ENCODE measurements at places on chromosomes 2 and 18.

DNA sequence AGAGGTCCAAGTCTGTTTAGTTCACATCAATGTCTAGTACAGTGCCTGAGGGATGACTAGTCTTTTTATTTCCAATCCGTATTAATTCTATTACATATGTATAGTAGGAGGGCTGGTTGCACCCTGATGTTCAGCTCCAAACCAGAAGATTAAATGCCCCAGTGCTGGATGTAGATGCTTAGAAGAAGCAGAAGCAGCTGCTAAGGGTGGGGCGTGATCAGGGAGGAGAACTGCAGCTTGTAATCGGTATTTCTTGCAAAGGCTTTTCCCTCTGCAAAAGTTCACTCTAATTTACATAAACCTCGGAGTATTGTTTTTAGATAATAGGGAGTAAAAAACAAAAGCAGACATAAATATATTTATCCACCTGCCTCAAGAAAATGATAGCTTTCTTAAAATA is 145.3 kb upstream of the ITGA4 start:
- no peak for DNase-seq

- DNase-seq: no peak
Observed at GRCh38 chr2:133039531-133039930, 369.5 kb upstream of the LYPD1 start.

- DNase-seq: no peak
Observed at GRCh38 chr2:52405980-52406379, 1361.6 kb upstream of the CHAC2 start.

GRCh38 chr2:14619441-14619840 is 13.1 kb upstream of the LRATD1 start:
- DNase-seq: no peak

DNA sequence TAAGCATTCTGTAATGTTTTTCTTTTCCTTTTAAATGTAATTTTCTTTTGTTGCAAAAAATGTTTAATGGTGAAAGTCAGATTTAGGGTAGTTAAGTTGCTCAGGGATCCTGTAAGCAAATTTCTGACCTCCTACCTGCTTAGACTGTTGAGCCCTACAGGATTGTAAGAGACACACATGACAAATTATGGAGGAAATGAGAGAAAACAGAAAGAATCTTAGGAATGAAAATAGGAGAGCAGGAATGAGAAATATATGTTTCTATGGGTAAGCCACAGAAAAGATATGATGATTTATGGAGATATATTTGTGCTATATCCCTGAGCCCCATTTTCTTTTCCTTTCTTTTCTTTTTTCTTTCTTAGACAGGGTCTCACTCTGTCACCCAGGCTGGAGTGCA is 28.3 kb downstream of the CYBRD1 start:
- DNase-seq: no peak

GRCh38 chr2:229553091-229553490 is 161.3 kb downstream of the DNER start:
- no peak for DNase-seq

- no peak for DNase-seq
Observed at GRCh38 chr2:145116834-145117725, 597.2 kb upstream of the ZEB2 start.

- no peak for DNase-seq
Observed at GRCh38 chr2:235582729-235583128, 88.9 kb downstream of the AGAP1 start.

- no peak for DNase-seq
Observed at GRCh38 chr2:169721016-169721415, 12.6 kb upstream of the KLHL23 start.

DNA sequence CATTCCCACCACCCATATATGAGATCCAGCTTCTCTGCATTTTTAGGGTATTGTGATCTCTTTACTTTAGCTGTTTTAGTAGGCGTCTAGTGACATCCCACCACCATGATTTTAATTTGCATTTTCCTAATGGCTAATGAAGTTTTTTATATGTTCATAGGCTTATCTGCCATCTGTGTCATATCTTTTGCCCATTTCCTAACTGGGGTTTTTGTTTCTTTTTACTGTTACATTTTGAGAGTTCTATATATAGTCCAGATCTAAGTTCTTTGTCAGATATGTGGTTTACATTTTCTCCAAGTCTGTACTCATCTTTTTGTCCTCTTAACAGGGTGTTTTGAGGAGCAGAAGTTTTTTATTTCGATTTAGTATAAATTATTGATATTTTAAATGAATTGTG is 39.6 kb downstream of the PTPN2 start:
- DNase-seq: no peak

DNA sequence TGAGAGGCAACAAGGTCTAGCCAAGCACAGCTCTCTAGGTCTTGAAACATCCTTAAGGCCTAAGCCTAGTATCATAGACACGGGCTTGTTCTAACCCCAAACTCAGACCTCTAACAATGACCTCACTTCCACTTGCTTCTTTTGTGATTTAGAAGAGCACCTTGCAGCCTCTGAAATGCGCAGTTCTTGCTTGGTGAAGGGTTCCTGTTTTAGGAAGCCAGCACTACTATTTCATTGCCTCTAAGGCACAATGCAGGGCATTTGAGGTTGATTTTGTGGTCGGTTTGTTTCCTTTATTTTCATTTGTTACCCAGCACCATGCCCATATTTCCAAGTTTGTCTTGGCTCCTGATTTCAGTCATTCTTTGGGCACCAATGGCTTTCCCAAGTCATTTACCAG is 117.0 kb upstream of the CYP1B1 start:
- DNase-seq: no peak

GRCh38 chr2:192749611-192750200 is 555.0 kb upstream of the TMEFF2 start:
- no peak for DNase-seq

DNA sequence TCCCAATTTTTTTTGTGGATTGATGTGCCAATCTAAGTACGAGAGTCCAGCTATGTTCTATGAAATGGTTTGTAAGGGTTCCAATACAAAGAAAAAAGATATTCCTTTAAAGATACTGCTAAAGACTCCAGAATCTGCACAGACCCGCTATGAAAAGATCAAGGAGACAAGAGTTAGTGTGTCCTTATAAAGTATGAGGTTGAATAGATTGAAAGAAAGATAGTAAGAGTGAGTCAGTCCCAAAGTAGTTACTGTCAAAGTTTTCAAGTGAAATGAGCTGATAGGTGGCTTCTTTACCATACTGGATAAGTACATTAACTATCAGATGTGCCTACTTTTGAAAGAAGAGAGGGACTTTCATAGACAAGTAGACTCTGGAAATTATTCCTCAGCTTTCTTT is 17.9 kb upstream of the EHBP1 start:
- no peak for DNase-seq

DNA sequence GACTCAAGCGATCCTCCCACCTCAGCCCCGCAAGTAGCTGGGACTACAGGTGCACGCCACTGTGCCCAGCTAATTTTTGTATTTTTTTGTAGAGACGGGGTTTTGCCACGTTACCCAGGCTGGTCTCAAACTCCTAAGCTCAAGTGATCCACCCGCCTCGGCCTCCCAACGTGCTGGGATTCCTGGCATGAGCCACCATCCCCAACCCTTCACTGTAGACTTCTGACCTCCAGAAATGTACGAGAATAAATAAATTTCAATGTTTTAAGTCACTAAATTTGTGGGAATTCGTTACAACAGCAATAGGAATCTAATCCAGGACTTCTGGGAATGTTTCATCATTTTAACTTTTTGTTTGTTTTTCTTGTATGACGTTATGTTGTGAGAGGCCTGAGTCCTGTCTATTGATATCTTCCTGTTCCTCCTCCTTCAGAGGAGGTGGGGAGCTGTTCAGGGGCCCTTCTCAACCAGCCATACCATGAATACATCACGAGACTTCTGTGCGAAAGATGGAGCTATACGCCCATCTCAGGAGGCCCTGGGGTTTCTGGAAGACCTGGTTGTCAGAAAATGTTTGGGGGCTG is 40.0 kb downstream of the TEX44 start:
- no peak for DNase-seq

- DNase-seq: no peak
Observed at GRCh38 chr2:135471106-135471505, 59.9 kb downstream of the ZRANB3 start.

- no peak for DNase-seq
Observed at GRCh38 chr2:203347375-203347774, 19.2 kb downstream of the ABI2 start.

GRCh38 chr2:195838002-195838401 is 181.0 kb downstream of the SLC39A10 start:
- DNase-seq: no peak

GRCh38 chr2:58006952-58007284 is 39.7 kb upstream of the VRK2 start:
- no peak for DNase-seq

DNA sequence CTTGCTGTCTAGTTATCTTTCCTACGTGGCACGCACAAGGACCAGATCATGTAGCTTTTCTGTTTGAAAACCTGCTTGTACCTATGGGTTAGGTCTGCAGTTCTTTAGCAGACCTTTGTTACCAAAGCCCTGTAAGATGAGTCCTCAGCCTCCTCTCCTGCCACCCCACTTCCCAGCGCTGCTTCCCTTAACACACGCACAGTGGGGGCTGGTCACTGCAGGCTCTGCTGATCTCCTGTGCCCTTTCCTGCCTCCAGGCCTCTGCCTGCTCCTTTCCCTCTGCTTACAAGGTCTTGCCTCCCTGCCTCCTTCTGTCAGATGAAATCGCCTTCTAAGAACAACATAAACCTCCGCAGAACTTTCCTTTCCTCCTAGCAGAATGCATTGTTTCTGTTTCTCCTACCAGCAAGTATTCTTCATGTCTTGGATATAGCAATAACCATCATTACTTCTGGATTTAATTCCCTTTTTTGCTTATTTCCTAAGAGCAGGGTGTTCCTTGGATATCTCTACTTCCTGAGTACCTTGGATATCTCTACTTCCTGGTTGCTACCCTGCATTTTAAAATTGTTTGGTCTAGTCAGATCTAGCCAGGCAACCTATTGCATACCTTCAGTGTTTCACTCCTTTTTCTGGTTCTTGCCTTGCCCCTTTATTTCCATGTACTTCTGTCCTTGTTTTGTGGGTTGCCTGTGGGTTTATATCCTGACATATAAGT is 159.6 kb upstream of the ALPP start:
- DNase-seq: no peak

DNA sequence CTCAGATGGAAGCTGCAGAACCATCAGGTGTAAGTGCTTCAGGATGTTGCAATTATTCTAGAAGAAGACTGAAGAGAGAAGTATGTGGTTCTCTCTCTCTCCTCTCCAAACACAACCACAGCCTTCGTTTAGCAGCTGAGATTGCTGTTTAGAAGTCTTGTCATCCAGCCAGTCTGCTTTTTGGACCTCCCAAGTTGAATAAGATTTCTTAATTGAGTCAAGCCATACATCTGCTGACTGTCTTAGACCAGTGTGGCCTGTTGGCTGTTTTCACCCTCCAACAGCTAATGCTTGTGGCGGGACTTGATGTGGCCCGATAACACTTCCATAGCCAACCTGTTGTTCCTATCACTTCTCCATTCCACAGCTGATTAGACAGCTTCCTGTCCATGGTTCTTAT is 91.3 kb upstream of the TMEM17 start:
- no peak for DNase-seq

DNA sequence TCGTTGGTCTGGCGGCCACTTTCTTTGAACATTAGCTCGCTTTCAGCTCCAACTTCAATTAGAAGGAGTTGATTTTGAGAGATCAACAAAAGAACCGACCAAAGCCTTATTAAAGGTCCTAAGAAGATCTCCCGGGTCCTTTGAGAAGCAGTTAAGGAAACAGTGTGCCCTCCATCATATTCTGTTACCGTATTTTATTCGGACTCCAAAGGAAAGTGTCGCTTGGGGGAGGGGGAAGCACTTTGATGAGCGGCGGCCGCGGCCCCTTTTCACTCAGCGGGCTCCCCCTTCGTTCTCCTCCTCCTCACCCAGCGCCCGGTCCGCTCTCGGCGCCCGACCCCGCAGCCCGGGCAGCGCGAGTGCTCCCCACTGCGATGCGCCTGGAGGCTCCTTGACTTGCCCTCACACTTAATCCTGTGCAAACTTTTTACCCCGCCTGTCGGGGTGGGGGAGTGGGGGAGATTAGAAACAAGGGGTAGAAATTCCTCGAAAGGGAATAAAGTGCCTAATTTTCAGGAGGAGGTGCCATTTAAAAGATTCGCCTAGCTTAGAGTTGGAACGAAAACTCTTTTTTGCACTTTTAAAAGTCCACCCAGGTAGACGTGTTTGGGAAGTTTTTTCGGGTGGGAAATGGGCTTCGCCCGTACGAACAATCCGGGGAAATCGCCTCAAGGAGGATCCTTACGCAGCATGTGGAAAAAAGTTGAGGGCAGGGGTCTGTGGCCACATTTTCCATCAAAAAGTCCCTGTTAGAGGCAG is 1.2 kb upstream of the OTX1 start:
- no peak for DNase-seq

- no peak for DNase-seq
Observed at GRCh38 chr2:185279999-185280398, 458.6 kb upstream of the FSIP2 start.

GRCh38 chr2:23460993-23461392 is 76.0 kb downstream of the KLHL29 start:
- DNase-seq: no peak

GRCh38 chr2:21939967-21940366 is 816.2 kb downstream of the TDRD15 start:
- no peak for DNase-seq

GRCh38 chr2:223727562-223727961 is 109.8 kb downstream of the AP1S3 start:
- no peak for DNase-seq

DNA sequence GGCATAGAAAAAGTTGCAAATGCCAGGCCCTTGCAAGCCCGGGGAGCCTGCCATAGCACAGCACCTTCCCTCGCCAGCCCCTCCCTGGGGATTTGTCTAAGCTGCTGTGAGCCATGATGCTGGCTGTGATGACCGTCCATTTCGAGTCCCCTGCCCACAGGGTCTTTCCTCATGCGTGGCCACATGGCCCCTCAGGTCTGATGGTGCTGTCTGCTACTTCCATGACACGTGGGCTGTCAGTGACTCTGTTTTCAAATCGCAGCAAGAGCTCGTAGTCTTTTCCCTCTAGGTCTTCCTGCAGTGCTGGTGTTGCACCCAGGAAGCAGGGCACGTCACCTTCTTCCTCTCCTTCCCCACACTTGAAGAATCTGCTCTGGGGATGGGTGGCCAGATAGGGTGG is 15.5 kb upstream of the GNAL start:
- DNase-seq: no peak

DNA sequence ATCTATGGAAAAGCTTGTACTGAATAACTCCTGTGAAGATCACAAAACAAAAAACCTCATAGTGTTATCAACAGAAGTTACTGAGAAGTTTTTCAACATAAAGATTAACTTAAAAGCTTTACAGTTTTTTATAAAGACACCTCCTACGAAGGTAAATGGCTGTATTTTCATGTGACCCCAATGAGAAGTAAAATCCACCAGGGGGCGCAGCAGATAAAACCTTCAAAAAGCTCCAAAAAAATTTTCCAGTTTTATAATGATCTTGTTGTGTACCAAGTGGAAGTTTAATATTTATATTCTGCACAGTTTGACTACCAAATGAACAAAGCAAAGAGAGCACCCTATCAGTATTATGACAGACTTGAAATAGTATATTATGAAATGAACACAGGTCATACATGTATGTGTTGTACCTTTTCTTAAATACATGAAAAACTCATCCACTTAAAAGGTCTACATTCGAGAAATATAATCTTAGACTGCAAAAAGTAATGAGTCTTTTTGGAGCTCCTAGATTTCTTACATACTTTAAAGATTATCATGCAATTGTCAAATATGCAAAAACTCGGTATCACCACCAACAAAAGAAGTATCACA is 38.5 kb downstream of the PNO1 start:
- peak; percentile 21 for DNase-seq

GRCh38 chr2:208985644-208986043 is 438.2 kb upstream of the MAP2 start:
- no peak for DNase-seq

GRCh38 chr2:73291461-73292315 is 1.7 kb downstream of the EGR4 start:
- no peak for DNase-seq
